ENCODE measurements at places on chromosomes 2 and 18.

GRCh38 chr2:237073552-237073951 lies 12.1 kb upstream of the COPS8 start:
- DNase-seq = no peak

GRCh38 chr2:232523682-232524597 lies 2.0 kb upstream of the CHRND start:
- no peak for DNase-seq

DNA sequence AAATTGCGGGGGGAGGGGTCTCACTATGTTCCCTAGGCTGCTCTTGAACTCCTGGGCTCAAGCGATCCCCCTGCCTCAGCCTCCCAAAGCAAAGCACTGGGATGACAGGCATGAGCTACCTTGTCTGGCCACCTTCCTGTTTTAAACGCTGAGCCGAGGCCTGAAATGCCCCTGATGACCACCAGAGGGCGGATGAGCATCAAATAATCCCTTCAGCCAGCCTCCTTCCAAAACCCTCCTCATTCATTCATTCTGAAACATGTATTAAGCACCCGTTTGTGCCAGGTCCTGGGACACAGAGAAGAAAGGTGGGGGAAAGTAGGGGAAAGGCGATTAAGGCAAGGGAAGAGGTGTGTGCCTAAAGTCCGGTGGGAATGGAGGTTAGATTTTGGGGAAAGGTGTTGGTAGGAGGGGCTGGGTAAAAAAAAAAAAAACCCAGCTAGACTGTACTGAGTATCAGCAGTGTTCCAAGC lies 30.7 kb upstream of the PTMA start:
- DNase-seq = no peak

DNA sequence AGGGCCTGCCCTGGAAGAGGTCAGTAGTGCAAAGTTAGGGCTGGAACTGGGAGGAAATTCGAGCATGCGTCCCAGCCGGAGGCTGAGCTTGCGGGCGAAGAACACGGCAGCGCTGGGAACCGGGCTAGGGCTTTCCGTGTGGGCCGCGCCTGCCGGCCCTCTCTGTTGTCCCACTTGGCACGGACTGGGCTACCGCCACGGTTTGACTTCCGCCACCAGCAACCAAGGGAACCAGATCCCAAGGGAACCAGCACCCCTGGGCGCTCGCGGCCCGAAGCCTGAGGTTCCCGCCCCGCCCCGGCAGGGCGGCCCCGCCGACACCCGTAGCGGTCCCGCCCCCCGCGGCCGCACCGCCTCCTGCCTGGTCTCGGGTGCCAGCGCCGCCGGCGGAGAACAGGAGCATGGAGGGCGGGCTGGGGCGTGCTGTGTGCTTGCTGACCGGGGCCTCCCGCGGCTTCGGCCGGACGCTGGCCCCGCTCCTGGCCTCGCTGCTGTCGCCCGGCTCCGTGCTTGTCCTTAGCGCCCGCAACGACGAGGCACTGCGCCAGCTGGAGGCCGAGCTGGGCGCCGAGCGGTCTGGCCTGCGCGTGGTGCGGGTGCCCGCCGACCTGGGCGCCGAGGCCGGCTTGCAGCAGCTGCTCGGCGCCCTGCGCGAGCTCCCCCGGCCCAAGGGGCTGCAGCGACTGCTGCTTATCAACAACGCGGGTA lies at the start of gene SPR:
TSS of gene SPR (plus strand) at position 377 of the 708 bp plus-strand sequence. CDS start at position 402, 25 bp downstream.
- peak; percentile 77 for DNase-seq

DNA sequence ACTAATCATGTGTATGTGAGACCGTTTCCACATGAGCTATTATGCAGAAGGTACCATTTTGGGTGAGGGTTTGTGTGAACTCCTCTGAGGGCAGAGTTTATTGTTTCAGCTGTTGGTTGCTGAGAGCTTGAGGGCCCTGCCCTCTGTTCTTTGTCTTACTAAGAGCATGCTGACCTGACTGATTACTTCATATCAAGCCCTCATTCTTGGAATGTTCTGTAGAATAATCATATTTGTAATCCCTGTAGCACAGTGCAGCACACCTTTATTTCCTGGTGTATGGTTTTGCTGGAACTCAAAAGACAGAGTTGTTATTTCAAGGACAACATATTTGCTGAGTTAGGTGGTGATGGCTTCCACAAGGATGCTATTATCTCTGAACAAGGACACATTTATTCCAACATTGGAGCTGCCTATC lies 118.5 kb downstream of the GALNT3 start:
- peak; percentile 31 for DNase-seq

GRCh38 chr2:190722835-190723234 lies 74.0 kb downstream of the NAB1 start:
- DNase-seq = no peak

DNA sequence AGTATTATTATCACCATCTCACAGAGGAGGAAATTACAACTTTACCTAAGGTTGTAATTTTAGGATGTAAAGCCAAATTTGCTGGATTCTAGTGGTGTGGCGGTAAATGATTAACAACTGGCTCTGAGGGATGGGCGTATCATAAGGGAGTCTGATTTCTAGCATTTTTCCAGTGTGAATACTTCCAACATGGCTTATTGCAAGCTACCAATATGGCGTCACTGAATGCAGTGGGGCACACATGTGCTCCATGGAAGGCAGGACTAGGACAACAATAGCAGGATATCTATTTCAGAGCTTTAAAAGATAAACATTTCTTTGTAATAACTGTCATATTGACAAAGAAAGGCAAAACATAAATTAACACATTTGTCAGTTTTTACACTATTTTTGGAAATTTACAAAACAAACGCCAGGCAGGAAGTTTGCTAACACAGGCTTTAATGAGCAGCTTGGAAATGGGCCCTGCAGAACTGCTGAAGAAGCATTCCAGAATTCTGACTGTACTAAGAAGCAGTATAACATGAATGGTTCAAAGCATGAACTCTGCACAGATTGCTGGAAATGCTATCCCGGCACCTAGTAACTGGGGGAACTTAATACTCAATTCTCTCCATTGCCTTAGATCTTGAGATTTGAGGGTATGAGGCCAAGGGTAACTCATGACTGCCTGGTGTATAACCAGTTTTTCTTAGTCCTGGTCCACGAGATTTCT lies 439.3 kb upstream of the MAP2 start:
- no peak for DNase-seq

GRCh38 chr18:22032392-22032961 lies 136.9 kb upstream of the GATA6 start:
- DNase-seq = no peak

DNA sequence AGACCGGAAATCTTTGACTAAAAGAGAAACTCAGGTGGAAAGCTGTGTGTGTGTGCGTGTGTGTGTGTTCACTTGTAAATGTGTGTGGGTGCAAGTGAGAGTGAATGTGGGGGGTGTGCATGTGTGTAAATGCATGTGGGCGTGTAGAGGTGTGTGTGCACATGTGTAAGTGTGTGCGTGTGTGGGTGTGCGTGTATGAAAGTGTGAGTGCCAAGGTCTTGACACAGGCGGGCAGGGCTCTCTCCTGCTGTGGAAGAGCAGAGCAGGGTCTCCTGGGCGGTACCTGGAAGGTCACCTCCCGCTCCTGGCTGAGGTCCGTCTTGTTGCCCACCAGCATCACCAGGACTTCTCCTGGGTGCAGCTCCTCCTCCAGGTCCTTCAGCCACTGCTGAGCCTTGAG lies 10.6 kb downstream of the PRLH start:
- DNase-seq = no peak

- DNase-seq = no peak
Observed at GRCh38 chr2:84757648-84758047, 123.2 kb downstream of the TRABD2A start.
